ENCODE measurements at places on chromosomes 12 and 14.

- DNase-seq = no peak
Measured at GRCh38 chr12:32821710-32822109, 66.0 kb upstream of the YARS2 start.

DNA sequence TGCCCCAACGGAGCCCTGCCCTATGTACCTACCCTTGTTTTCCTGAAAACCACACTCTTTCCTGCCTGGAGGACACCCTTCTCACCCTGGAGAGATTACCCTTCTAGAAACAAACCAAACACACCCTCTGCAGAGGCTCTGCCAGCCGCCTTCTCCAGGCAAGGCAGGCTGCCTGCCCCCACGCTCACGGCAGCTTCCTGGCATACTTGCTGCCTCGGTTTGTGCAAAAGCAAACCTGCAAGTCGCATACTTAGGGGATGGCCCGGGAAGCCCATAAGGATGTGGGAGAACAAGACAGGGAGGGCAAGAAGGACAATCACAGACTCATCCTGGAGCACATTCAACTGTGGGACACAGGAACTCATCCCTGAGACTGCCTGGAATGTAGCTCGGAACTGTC is 154.0 kb upstream of the DIO3 start:
- DNase-seq = no peak

- DNase-seq = no peak
Measured at GRCh38 chr14:57692671-57693070, 173.2 kb downstream of the SLC35F4 start.

- DNase-seq = no peak
Measured at GRCh38 chr14:64724578-64724930, 20.3 kb downstream of the PLEKHG3 start.

DNA sequence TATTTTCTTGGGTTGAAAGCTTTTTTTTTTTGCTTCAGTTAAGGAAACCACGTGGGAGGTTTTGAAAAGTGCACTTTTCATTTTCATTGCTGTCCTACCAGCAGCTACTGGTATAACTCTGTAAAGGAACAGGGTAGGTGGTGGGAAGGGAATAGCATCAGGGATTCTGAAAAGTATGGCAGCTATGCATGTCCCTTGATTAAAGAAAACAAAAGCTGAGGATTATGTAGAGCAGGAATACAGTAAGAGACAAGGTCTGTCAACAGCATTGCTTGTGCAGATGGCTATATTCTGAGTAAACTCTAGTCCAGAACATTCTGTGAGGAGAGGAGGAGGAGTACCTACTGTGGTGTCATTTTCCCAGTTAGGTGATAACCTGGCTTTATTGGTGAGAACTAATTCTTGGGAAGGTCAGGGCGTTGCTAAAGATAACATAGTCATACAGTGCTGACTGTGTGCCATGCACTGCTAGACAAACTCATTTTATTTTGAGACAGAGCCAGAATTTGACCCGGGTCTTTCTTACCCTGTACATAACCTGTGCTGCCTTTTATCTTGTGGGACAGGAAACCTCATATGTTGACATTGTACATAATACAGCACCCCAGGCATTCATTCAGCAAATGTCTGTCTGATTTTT is 80.3 kb upstream of the TRAF3 start:
- no peak for DNase-seq

DNA sequence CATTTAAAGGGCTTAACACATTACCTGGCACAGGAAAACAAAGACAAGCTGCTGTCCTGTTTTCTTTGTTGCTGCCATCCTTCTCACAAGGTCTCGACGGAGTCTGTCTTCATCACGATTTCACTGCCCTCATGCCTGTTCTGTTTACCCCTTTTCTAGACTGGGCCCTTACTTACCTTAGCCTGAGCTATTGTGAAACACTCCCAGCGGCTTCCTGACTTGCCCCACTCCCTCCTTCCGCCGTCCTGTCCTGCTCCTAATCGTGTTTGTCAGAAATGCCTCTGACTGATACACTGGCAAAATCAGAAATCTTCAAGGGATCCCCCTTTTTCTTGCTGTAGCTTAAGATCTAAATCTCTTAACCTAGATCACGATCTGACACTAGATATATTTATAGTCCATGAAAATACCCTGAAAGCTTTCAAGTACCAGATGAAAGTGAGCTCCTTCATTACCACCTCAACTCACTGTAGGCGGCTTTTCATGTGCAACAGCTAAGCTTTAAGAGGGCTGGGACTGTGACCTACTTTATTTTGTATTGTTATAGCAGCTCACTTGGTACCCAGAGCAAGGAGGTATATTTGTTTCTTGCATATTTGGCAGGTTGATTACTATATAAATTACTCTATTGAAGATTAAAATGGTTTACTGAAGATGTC is 32.1 kb downstream of the TECPR2 start:
- DNase-seq = no peak

GRCh38 chr12:71589478-71589881 is 74.2 kb downstream of the ZFC3H1 start:
- DNase-seq = no peak

DNA sequence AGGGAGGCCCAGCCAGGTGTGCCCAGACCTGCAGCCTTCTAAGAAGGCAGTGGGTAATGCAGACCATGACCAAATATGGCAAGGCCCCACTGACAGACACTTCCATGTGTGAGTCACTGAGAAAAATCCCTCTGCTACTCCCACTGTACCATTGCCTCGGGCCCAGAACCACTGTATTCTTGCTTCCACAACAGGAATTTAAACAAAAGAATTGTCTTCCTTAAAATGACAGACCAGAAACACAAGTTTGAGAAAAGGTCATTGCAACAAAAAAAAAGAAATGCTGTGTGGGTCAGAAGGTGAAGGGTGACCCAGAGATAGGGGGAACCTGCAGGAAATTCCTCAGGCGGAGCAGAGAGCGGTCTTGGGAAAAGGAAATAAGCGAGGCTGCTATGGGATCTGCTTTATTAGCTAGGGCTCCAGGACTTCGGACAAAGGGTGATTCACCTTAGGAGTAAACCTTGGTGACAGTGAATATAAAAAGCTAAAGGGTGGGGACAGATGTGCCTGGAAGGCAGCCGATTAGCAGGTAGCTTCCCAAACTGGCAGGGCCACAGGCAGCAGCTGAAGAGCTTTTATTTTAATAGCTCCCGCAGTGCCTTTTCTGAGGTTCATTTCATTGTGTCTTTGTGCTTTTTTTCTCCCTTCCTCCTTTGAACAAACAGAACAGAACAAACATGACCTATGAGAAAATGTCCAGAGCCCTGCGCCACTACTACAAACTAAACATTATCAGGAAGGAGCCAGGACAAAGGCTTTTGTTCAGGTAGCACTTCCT is 185.3 kb upstream of the BCL2L14 start:
- no peak for DNase-seq

- DNase-seq = no peak
Measured at GRCh38 chr14:31137214-31137889, 70.2 kb downstream of the HECTD1 start.

DNA sequence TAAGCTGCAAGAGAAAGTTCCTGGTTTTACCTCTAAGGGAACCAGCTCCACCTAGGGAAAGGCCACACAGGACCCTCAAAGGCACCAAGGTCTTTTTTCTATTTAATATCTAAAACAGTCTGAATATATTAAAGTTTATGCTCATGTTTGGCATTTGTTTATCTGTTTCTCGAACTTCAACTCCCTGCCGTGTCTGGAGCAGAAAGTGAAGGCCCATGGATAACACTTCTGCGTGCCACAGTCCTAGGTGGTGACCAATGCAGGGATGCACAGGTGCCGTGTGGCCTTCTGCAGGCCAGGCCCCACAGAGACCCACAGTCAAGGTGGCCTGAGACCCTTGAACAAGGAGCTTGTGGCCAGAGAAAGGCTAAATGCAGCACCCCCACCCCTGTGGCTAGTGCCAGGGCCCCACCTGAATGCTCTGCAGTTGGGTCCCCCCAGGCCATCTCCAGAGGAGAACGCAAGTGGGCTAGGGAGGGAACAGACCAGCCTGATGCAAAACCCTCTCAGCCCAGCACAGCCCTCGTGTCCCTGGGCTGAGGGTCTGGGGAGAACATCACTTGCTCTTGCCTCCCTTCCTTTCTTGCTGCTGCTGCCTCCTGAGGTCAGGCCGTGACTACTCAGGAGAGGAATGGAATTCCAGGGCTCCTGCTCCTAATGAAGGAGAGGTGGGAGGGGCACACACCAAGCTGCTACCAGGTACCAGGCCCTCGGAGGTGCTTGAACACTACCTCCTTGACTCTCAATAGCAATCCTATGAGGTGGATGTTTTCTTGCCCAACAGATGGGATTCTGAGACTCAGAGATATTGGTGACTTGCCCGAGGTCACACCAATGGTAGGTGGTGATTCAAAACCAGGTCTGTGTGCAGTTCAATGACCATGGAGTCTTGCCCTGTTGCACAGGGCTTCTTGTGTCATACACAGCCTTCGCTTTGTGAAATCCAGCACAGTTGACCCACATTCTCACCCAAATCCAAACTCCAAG is 45.4 kb downstream of the PSMA6 start:
- DNase-seq = no peak

DNA sequence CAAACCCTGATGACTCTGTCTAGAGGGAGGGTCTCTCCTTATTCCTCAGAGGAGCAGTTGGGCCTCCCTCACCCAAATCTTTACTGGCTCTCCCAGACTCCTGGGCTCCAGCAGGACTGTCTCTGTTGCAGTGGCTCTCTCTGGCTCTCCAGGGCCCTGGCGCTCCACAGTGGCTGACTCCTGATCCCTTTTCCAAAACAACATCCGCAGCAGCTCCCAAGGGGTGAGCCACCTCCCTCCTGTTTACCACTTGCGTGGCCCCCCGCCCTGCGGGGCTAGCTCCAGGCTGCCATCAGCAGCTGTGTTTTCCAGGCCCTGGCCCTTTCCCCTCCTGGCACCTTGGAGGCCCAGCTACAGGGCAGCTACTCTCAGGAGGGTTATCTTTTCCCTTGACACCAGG is 123.5 kb downstream of the CALM1 start:
- DNase-seq = no peak

GRCh38 chr12:115413626-115414025 is 729.7 kb upstream of the TBX3 start:
- no peak for DNase-seq

DNA sequence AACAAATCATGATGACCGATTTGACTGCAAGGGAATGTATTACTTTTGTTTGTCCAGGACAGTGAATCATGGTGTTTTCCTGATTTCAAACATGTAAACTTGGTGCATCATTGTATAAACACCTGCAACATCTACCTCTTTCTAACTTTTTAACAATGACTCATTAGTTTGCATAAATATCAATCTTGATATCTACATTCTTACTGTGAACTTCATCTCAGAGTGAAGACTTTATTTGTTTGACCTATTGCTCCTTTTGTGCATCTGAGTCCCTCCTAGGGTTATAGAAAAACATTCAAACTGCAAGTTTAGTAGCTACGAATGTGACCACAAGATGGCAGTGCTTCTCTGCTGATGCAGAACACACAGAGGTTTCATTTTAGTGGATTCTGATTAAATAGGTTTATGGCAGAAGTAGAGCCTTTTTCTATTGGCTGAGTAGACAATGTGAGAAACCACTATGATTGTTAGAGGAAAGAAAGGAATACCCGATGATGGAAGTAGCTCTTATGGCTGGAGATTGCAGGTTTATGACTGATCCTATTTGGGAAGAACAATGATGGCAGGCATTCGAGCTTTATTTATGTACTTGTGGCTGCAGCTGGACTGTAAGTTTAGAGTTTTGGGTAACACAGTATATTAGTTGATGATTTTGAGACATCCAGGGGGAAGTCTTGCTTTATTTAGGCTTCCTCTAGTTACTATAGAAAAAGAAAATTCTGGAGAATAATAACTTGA is 244.2 kb upstream of the OR4E1 start:
- DNase-seq = peak; percentile 13

- no peak for DNase-seq
Measured at GRCh38 chr14:32044454-32044853, 32.6 kb upstream of the ARHGAP5 start.

- no peak for DNase-seq
Measured at GRCh38 chr12:76539727-76540126, 19.8 kb downstream of the OSBPL8 start.

DNA sequence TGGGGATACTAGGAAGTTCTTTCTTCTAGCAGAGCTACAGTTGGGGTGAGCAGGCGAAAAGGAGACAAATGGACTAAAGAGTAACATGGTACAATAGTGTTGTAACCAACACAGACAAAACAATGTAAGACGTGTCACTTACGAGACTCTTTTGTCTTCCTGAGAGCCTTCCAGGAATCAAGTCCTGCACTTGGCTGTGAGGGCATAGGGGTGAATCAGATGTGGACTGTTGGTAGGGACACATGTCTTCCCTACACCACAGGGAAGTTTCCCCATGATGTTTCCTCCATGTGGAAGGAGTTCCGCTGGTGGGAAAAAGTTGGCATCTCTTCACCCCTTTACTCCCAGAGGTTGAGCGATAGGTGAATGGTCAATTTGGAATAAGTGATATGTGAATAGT is 364.7 kb downstream of the NUAK1 start:
- DNase-seq = no peak

- DNase-seq = no peak
Measured at GRCh38 chr12:30973830-30974229, 47.3 kb downstream of the TSPAN11 start.

DNA sequence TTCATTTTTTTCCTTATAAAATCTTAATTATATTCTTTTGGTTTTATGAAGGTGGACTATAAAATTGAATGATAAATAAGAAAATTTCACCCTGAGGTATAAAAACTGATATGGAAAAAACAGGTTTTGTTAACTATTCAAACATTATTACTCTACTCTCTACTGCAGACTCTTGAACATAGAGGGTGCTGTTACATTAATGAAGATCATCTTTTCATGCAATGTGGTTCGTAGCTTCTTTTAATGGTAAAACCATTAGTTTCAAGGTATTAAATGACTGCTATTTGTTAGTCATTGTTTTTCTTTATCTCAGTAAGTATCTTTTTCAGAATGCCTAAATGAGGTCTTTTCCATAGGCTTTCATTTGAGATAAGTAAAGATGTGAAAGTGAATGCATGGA is 510.4 kb downstream of the SLC16A7 start:
- DNase-seq = no peak

GRCh38 chr14:28776482-28777266 is 10.1 kb downstream of the FOXG1 start:
- no peak for DNase-seq

GRCh38 chr14:51356381-51356780 is 116.3 kb downstream of the TMX1 start:
- DNase-seq = no peak

DNA sequence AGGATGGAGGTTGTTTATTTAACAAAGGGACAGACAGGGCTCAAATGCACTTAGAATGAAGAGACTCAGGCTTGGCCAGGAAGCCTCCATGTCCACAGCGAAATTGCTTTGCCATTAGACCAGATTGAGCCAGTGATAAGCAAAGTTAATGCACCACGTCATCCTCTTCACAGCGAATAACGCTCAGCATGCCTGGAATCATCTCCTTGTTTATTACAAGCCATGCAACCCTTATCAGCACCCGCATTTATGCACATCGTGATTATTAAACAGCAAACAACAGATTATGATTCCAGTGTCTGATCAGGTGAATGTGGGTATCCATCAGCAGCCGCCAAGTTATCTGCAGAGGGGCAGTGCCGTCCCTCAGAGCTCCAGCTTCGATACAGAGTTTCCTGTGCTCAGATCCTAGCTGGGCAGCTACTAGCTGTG is 175.0 kb upstream of the TMEM132C start:
- no peak for DNase-seq

GRCh38 chr14:105980224-105980623 is 453.8 kb downstream of the TMEM121 start:
- DNase-seq = no peak
